Sigmoid colon (tissue), 7 donors: ENCODE measurements at places on chromosomes 16 and 17. TPM values are rescaled to one million over a fixed set of nuclear protein-coding genes. Genes with fewer than 3 reads are reported as not detected.

- DNase-seq: no peak
These were observed 519.8 kb downstream of the TMEM114 start for GRCh38 chr16:8070506-8070905.

GRCh38 chr17:44110011-44110686 is 13.3 kb downstream of the HDAC5 start:
- DNase-seq: no peak

- DNase-seq: no peak
These were observed 167.7 kb downstream of the ZNF423 start for GRCh38 chr16:49688036-49688697.

DNA sequence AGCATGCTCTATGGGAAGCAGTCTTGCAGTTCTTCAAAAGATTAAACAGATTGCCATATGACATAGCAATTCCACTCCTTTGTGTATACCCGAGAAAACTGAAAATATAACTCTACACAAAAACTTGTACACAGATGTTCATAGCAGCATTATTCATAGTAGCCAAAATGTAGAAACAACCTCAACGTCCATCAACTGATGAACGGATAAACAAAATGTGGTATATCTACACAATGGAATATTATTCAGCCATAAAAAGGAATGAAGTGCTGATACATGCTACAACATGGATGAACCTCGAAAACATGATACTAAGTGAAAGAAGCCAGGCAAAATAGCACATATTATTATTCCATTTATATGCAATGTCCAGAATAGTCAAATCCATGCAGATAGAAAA is 221.2 kb upstream of the PSMD7 start:
- no peak for DNase-seq

Gene SLC13A5
- polyA plus RNA-seq: under 0.01 TPM

DNA sequence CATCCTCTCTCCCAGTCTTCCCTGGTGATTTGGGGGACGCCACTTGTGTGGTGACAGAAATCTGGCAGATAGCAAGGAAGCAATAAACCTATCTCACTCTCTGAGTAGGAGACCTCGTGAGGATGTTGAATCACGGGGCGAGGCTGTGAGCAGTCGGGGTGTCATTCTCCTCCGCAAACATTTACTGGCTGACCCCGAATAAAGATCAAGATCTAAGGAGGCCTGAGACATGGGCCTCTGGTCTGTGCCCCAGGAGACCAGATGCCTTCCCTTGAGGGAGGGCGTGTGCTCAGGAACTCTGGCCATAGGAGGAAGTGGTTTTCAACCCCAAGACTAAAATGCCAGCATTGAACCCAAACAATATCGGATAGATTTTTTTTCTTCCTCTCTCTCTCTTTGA is 53.1 kb downstream of the FOXL1 start:
- no peak for DNase-seq

Gene NPIPB6
- 1.1 TPM for polyA plus RNA-seq

GRCh38 chr17:40962059-40962561 is 4.6 kb downstream of the KRT39 start:
- DNase-seq: no peak

DNA sequence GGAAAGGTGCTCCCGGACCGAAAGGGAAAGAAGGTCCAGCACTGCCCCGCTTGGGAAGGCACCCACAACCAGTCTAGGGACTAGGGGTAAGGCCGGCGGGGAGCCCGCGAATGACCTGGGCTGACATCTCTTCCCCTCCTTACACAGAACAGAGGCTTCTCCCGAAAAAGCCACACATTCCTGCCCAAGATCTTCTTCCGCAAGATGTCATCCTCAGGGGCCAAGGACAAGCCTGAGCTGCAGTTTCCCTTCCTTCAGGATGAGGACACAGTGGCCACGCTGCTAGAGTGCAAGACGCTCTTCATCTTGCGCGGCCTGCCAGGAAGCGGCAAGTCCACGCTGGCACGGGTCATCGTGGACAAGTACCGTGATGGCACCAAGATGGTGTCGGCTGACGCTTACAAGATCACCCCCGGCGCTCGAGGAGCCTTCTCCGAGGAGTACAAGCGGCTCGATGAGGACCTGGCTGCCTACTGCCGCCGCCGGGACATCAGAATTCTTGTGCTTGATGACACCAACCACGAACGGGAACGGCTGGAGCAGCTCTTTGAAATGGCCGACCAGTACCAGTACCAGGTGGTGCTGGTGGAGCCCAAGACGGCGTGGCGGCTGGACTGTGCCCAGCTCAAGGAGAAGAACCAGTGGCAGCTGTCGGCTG is 1.5 kb downstream of the CNP start:
- DNase-seq: no peak

Gene CD300A
- 4.8 TPM for polyA plus RNA-seq

DNA sequence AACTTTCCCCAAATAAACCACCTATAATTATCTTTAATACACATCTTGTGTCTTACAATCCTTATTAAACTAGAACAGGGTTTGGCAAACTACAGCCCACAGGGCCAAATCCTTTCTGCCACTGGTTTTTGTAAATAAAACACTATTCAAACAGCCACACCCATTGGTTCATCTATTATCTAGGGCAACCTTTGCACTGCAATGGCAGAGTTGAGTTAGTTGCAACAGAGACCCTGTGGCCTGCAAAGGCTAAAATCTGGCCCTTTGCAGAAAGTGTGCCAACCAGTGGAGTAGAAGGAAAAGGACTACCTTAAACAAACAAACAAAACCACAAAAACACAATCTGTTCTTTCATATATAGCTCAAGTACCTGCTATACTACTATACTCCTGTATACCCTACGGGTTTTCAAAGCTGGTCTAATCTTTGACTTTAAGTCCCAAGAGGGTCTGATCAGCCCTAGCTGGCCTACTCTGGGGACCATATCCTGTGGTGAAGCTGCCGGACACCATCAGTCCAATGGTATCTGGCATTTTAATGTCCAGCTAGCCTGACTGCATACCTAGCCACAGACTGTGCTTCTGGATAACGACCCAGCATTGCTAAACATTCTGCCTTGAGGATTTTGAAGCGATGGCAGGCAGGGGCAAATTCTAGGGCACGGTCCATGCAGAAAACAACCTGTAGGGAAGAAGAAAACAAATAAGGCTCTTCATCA is 23.3 kb downstream of the CNP start:
- DNase-seq: no peak

GRCh38 chr16:56408379-56409098 is 16.8 kb downstream of the AMFR start:
- no peak for DNase-seq

DNA sequence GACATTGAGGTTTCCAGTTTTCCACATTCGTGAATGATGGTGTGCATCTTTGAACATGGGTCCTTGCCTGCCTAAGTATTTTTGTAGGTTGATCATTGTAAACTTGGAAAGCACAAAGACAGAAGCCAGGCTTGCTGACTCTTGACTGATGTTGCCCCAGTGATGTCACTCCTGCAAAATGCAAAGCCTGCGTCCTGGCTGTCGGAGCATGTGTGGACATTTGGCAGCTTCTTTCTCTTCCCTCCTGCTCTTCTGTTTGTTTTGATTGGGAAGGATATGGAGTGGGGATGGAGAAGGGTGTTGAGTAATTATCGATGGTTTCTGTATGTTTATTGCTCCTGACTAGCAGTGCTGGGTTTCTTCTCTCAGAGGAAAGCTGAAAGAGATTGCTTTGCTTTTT is 3.2 kb downstream of the NDE1 start:
- peak; percentile 85 for DNase-seq

Gene STH
- not detected for polyA plus RNA-seq

Gene PRDM7
- polyA plus RNA-seq: not detected

Gene FOXN1
- polyA plus RNA-seq: 0.23 TPM

GRCh38 chr17:76495663-76496400 is 5.4 kb downstream of the RHBDF2 start:
- DNase-seq: no peak

Gene COPZ2
- polyA plus RNA-seq: 5.5 TPM

GRCh38 chr17:20032636-20033035 is 23.5 kb downstream of the SPECC1 start:
- DNase-seq: no peak

DNA sequence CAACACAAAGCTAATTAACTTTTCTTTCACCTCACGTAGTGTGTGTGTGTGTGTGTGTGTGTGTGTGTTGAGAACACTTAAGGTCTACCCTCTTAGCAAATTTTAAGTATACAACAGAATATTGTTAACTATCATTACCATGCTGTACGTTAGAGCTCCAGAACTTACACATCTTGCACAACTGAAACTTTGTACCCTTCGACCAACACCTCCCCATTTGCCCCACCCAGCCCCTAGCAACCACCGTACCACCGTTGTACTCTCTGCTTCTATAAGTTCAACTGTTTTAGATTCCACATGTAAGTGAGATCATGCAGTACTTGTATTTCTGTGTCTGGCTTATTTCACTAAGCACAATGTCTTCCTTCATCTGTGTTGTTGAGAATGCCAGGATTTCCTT is 28.1 kb upstream of the MLYCD start:
- no peak for DNase-seq
